Tongue (tissue), 3 donors: ENCODE measurements at places on chromosomes 6 and 20. TPM values are rescaled to one million over a fixed set of nuclear protein-coding genes. Genes with fewer than 3 reads are reported as not detected.

DNA sequence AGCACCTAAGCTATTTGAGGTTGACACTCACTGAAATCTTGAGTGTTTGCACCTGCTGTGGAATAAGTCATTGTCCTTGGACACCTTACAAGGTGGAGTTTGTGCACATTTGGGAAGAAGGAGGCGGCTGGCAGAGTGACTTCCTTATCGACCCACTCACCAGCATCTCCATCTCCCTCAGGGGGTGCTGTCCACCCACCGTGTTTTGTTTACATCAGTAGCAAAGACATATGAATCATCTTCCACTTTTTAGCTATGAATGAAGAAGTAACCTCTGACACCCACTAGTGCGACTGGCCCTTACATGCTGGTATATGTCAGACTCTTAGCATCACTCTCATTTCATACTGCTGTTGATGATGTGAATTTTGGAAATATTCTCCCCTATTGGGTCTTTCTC lies 119.5 kb upstream of the SGK1 start:
- no peak for DNase-seq

DNA sequence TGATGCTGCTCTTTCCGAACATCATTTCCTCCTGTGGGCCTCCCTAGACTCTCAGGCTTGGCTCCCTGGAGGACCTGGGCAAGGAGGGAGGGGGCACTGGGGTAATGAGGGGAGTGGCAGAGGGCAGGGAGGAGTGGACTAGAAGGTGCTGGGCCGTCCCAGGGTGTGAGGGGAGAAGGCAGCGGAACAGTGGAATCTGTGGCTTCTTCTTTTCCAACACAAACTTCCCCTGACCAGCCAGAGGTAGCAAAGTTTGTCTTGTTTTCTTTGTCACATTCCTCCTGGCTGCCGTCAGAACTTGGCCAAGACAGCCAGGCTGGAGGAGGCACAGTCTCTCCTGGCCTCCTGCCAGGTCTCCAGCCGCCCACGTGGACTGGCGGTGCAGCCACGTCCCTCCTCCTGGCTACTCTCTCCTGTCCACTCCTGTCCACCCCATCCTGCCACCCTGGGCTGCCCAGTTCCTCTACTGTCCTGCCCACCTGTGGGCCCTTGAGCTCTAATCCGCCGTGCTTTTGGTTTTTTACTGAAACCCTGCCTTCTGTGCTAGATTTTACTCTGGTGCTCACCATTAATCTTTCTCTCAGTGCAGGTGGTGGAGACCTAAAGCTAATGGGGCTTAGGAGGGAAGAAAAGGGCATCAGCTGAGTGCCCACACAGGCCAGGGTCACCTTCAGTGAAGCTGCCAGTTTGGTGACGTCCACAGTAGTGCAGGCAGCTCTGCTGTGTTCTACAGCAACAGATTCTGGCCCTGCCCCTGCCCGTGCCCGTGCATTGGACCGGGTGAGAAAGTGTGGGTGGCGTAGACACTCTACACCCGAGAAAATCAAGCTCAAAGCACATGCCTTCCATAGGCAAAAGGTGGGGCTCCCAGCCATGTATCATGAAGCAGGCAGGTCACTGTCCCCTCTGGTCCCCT lies 2.8 kb upstream of the CDSN start:
- DNase-seq, result peak; percentile 87

DNA sequence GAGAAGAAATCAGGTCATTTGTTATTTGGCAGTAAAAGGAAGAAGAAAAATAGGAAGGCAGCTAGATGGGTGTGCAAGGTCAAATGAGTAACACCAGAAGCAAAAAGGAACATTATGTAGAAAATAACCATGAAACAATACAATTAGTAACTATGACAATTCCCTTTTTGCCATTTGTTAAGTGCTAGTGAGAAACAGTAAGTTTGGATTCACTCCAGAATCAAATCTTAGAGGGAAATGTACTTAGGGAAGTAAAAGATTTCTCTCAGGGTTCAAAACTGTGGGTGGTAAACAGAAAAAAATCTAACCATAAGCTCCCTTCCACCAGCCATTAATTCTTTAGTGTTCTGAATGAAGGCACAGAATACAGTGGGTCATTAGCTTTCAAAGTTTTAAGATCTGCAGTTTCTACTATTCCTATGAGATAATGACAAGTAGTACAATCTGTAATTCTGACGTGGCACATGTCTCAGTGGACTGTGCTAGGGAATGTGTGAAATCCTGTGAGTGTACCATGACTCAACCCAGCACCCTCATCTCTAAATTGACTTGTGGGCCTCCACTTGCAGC lies 17.1 kb downstream of the REPS1 start:
- peak; percentile 28 for DNase-seq

- DNase-seq, result no peak
These were observed 607.1 kb downstream of the COL12A1 start for GRCh38 chr6:74598462-74599393.

PI16 gene
- total RNA-seq, result 25.3 TPM

ADGB gene
- total RNA-seq, result 0.10 TPM

GRCh38 chr6:47476781-47477496 lies 650 bp upstream of the CD2AP start:
- DNase-seq, result no peak

DNA sequence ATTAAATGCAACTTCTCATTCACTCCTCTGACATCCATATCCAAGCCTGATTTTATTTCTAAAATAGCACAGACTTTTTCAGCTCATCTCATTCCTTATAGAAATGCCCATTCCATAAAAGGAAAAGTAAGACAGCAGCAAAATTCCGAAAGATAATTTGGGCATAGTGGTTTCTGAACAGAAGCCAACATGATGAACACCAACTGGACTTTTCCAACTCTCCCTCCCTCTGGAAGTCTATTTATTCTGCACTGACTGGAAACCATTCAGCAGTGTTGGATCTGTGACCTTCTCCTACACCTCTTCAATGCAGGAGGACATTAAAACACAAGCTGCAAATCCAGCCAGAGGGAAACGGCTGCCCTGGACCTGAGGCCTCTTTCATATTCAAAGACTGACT lies 306.2 kb upstream of the NT5E start:
- no peak for DNase-seq

PPP1R14C gene
- total RNA-seq, result 42.3 TPM

DNA sequence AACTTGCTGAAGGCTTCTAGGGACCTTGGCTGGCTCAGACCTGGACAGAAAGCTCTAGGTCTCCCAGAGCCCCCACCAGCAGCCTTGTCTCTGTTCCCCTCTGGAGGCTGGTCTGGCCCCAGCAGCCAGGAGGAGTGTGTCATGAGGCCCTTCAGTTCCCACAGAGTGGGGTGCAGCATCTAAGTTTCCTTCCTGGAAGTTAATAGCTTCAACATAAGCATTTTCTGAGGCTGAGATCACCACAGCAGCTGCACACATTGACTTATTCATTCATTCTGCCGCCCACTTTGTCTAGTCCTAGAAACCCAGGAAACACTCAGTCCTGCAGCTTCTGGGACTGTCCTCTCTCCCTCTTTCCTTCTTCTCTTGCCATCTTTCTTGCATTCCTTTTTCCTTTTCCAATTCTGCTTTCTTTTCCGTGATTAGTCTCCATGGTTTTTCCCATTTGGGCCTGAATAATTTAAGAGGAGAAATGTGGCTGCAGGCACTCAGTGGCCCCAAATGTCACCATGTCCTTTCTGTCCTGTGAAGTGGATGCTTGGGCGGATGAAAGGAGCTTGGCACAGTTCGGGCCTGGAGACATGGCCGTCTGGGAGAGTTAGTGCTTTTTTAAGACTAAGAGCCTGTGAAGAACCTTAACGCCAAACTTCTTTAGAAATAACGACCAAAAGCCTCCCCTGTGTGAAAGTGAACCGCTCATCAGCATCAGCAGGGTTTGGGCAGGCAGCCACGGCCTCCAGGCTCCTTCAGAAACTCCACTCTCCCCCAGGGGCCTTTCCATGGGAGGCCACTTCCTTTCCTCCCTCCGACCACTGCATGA lies 31.0 kb upstream of the PCMTD2 start:
- peak; percentile 95 for DNase-seq

LINC00237 gene
- total RNA-seq, result not detected

GRCh38 chr6:3176562-3177355 lies 19.4 kb upstream of the TUBB2A start:
- peak; percentile 55 for DNase-seq

GRCh38 chr6:25010902-25011625 lies 75.3 kb upstream of the RIPOR2 start:
- DNase-seq, result no peak

- peak; percentile 41 for DNase-seq
These were observed 35.5 kb upstream of the FOXC1 start for GRCh38 chr6:1574083-1574761.

DNA sequence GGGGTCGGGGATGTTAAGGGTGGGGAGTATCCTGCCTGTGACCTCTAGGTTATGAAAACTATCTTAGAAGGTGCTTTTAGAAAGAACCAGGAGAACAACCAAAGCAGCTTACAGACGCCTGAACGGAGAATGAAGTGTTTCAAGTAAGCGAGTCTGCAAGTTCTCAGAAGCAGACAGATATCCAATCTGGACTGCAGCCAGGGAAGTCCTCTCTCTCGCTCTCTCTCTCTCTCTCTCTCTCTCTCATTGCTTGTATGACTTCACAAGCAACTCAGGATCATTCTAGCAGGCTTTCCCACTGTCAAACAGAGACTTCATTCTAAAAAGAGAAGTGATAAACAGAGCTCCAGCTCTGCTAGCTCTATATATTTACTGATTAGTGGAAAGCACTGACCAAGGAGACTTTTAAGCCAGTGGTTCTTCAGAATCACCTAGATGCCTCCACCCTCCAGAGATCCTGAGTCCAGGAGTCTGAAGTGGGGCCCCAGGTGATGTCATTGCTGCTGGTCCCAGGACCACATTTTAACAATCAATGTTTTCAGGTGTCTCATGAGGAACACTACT lies 6.0 kb downstream of the TCF21 start:
- peak; percentile 69 for DNase-seq

HLA-DQB2 gene
- total RNA-seq, result not detected

ZC2HC1B gene
- not detected for total RNA-seq

RIPOR2 gene
- total RNA-seq, result 21.3 TPM

HEY2 gene
- 2.4 TPM for total RNA-seq

DNA sequence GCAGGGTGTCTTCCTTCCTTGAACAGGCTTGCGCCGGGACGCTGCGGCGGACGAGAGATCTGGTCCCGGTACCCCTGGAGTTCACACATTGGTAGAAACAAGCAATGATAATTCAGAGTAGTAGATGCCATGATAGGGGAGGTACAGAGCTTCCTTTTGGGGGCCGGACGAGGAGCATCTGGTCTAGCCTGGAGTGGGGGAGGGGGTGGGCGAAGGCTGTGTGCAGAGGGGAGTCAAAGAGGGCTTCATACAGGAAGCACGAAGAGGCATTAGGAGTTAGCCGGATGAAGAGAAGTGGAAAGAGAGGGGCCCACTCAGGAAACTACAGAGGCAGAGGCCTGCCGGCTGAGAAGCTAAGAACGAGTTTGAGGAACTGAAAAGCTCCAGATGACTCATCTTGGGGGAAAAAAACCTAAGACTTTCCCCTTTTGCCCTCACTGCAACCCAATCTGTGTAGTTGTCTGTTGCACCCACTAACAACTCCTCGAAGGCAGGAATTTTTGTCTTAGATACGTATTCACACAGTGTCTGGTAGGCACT lies 611 bp downstream of the CNPY3 start:
- peak; percentile 81 for DNase-seq

MYB gene
- 1.3 TPM for total RNA-seq

- DNase-seq, result peak; percentile 41
These were observed 221.9 kb downstream of the ADGRG6 start for GRCh38 chr6:142523515-142524375.

MCCD1 gene
- not detected for total RNA-seq

COL9A1 gene
- 4.2 TPM for total RNA-seq

DNA sequence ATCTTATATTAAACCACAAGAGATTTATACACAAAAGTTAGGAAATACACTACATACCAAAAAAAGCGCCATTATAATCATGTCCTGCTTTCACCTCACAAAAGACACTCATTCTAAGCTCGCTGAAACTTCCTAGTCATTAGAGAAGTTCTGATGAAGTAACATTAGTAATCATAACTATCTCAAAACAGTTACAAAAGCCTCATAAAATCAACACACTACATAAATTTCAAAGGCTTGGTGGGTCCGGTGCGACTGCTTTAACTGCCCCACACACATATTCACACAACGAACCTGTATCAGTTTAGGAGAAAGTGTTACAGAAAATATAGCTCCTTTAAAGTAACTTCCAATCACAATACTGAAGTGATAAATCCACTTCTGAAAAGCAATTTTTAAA lies 1.9 kb downstream of the PHIP start:
- DNase-seq, result peak; percentile 37

DNA sequence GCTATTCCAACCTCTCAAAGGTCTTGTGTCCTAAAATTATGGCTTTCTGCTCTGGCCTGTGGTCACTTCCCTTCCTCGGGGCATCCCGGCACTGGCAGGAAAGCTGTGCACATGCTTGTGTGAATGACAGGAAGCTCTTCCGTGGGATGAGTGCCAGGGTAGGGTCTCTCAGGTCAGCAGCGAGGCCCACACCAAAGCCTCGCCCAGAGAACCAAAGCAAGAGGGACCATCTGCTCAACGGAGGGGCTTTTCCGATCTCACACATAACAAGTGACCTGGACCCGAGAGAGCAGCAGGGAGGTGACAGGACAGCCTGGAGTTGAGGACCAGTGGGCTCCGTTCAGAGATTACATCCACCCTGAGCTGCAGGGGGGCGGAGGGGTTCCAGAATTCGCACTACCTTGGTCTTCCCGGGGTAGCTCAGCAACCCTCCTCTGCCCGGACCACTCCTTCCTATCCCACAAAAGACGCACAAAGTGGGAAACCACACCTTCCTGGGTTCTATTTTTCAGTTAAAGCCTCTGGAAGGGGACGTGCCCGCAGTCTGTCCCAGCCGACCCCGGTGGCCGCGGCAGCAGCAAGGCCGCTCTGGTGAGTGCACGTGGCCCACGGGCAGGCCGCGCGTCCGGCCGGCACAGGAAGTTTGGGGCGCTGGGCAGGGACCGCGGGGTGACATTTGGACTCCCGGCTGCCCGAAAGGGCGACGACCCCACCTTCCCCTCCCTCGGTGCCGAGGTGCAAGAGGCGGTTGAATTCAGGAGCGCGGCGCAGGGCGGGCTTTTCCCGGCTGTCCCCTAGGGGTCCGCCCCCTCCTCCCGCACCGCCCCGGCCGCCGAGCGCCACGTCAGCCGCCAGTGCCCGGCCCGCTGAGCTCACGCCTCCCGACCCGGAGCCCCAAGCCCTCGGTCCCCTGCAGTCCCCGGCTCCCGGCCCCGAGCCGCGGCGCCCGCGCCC lies 988 bp downstream of the TXNDC5 start:
- DNase-seq, result peak; percentile 72

DNA sequence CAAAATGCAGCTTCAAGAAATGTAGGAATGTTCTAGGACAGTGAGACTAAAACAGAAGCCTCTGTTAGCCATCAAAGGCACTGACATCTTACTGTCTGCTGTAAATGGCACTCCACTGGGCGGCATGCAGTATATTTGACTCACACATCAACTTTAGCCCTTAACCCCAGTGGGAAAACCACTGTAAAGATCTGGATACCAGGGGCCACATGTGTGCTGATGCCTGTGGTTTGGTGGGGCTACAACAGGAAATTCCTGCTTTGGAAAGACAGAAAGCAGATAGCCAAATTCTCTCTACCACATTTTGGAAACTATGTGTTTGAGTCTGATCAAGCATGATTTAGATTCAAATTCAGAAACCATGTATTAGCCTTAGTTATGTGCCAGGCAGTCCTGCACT lies 4.3 kb downstream of the PFDN4 start:
- DNase-seq, result no peak
